ENCODE measurements at places on chromosomes 13 and 19.

DNA sequence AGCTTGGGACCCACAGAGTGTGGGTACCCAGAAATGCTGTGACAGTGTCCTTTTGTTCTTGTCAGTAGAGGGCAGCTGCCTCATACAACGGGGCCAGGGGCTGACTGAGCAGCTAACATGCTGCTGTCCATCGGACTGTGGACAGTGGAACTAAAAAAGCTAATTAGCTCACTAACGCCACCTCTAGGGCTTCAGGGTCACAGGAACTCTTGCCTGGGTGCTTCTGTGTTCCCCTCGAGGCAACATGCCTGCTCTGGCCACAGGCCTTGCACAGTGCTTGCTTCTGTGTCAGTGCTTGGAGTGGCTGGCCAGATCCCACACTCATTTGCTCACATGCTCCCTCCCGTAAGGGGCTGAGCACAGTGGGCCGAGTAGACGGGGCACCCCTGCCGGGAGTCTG, 377.0 kb downstream of the OLFM4 start:
- peak; percentile 49 for DNase-seq

DNA sequence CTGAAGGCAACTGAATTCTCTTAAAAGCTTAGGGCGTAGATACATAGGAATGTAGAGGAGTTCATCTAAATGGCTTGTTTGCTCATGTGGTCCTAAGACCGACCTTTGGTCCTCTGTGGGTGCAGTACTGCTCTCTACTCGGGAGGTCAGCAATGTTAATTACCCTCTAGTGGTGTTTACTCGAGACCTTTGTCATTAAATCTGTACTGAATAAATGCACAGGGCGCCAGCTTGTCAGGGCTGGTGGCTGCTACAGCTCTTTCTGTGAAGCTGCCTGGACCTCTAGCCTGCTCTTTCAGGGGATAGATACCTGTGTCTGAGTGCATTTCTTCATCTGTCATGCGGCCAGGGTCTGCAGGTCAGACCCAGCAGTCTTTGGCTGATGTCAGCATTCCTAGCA, 29.2 kb upstream of the MPHOSPH8 start:
- no peak for DNase-seq

DNA sequence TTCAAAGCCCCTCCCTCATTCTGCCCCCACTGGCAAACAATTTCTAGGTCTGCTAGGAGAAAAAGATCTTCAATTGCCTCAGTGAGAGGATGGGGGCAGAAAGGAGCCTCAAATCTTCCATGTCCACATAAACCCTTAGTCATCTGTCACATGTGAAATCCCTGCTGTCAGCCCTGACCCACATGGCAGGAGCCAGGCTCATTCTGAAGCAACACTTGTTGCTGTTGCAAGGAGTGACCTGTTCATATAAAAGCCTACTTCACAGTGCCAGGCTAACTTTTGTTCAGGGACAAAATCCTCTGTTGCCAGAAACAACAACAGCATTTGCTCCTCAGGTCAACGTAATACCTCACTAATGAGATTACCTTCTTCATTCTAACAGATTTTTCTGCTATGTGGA, 70.5 kb downstream of the IRS2 start:
- DNase-seq: no peak

DNA sequence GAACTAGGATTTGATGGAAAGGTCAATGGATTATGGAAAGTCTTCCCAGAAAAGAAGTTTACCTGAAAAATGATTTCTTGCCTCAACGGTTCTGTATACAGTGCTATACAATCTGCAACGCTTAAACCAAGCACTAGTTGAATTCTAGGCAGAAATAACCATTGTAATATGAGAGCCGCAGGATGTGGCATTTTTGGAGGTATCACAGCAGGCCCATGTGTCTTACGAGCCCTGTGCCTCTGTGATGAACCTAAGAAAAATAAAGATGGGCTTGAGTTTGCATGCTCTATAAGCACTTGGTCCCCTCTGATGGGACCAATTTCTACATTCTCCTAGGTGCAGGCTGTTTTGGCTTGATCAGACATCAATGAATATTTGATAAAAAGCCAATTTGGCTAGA, 78.7 kb upstream of the RFC3 start:
- no peak for DNase-seq

GRCh38 chr19:30666301-30666803, 294.2 kb downstream of the ZNF536 start:
- peak; percentile 25 for DNase-seq

GRCh38 chr13:67277581-67277980, 47.4 kb upstream of the PCDH9 start:
- no peak for DNase-seq

- peak; percentile 10 for DNase-seq
Measured at GRCh38 chr13:32381539-32381938, 46.4 kb downstream of the N4BP2L1 start.

DNA sequence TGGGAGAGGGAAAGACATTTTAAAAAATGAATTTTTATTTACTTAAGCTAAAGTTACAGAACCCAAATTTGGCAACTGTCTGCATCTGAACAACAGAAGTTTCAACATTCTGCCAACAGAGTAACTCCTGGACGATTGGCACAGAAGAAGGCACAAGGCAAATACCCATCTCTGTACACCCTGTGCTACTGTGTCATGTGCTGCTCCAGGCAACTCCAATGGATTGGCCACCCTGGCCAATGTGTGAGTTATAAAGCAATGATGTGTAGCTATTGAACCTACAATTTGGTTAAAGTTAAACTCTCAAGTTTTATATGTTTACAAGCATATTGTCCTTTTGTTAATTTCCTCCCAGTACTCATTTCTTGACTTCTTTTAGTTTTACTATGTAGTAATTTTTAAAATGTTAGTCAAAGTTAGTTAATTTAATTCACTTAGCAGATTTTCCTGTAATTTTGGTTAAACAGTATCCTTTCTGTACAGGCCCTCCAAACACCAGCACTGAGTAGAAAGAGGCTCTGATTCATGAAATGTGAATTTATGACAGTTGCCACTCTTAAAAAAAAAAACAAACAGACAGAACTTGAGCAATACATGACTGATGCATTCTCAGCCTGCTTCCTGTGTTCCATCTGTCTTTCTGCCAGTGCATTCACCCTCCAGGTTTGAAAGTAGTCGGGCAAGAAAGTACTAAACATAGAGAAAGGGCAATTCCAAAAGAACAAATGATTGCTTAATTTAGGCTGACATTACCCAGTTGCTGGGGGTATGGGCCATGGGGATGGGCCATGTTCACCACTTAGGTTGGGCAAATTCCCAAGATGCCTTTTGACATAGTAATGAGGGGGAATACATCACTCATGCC, 5.9 kb downstream of the STARD13 start:
- DNase-seq: no peak

DNA sequence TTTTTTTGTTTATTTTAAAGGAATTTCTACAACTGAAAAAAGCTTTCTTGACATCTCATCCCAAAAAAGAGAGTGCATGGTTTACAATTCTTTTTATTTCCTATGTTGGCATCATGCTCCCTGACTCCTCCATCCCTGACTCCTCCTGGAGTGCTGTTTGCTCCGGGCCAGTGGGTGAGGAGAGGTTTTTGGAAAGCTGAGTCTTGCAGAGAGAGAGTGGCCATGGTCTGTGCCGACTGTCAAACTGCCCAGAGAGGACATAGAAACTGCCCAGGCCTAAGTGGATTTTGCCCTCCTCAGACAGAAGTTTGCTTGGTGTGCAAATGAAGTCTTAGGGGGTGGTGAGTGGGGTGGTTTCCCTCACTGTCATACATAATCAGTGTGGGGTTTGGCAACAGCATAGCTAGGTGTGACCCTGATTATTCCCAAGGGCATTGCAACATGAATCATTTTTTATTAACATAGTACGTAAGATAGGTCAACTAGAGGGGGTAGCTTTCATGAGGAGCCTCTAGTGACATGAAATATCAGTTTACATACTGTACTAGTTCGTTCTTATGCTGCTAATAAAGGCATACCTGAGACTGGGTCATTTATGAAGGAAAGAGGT, 179.8 kb upstream of the UBL3 start:
- DNase-seq: no peak

- DNase-seq: peak; percentile 83
Measured at GRCh38 chr13:114077933-114078325, 54.5 kb downstream of the RASA3 start.

- no peak for DNase-seq
Measured at GRCh38 chr13:99905814-99906213, 65.8 kb downstream of the ZIC5 start.

DNA sequence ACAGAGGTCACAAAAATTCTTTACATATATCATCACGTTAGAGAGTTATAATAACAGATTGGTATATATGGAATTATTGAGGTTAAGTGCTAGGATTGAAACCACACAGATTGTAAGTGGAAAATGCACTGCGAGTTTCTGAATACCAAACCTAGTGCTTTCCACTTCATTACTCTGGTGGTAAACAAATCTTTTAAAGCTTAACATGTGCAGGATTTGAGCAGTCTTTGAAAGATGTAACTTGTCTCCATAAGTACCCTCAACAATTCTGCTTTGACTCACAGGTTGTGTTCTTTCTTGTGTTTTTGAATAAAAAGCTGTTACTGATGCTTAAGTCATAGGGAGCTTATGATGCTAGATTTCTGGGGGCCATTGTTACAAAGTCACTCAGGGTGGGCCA, 314.7 kb upstream of the DACH1 start:
- no peak for DNase-seq

- no peak for DNase-seq
Measured at GRCh38 chr13:113646376-113646775, 11.6 kb downstream of the ATP4B start.

GRCh38 chr19:47002106-47002766, 17.4 kb upstream of the NPAS1 start:
- DNase-seq: no peak

DNA sequence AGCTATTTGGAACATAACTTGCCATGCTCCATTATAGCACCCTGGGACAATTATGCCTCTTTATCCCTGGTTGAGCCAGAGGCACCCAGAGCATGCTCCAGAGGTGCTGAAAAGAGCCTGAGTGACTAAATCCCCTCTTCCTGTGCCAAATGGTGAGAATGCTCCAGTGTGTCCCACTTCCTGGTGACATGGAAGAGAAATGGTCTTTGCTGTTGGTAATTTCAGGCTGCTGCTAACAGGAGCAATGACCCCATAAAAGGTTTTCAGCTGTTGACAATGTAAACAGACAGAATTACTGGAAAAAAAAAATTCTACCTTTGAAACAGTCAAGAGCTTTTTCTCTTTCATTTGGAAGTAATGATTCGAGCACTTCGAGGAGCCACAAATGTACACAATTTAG, 341.8 kb downstream of the FGF9 start:
- DNase-seq: no peak

- peak; percentile 37 for DNase-seq
Measured at GRCh38 chr19:48934837-48935236, 1.3 kb downstream of the DHDH start.

- peak; percentile 88 for DNase-seq
Measured at GRCh38 chr19:531009-531752, 379 bp upstream of the CDC34 start.

- peak; percentile 76 for DNase-seq
Measured at GRCh38 chr19:12828494-12828893, 5.9 kb downstream of the RTBDN start.

GRCh38 chr19:6108721-6109633, 1.3 kb downstream of the RFX2 start:
- DNase-seq: no peak

DNA sequence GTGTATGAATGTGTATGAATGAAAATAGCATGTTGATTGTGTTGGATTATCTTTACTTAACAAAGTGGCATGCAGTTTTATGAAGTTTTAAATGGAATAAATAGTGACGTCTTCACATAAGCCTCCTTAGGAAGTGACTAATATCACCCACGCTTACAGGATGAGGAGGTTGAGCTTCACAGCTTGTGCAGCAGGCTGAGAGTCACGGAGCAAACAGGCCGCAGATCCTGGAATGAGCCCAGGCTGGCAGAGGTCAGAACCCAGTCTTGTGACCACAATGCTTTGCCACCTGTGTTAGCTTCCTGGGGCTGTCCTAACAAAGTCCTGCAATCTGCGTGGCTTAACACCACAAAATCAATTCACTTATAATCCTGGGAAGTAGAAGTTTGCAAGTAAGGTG, 20.8 kb downstream of the LAIR2 start:
- no peak for DNase-seq

DNA sequence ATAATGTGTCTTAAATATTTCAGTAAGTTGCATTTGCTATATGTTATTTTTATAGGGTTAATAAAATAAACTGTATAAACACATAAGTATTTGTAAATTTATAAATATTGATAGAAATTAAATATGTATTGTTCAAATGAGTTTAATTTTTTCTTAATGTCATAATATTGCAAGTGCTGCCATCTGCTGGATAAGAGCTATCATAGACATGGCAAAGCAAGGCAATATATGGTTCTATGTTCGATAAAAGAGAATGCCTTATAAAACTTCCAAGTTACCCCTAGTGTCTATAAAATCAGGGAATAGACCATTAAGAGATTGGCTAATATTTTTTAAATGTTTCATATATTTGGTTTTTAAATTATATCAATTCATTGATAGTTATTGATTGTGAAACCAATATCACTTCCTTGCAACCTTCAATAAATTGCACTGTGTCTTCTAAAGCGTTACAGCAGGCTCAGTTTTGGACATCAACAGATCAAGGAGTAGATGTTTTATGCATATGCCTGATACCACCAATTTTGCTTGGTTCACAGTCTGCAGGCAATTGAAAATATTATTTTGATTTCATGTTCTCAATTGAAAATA, 29.0 kb upstream of the SLITRK6 start:
- peak; percentile 16 for DNase-seq

GRCh38 chr13:41934994-41935393, 25.9 kb downstream of the VWA8 start:
- DNase-seq: no peak

- DNase-seq: no peak
Measured at GRCh38 chr13:91778123-91778522, 379.7 kb downstream of the GPC5 start.

GRCh38 chr19:4556597-4557127, 2.8 kb downstream of the SEMA6B start:
- no peak for DNase-seq

- no peak for DNase-seq
Measured at GRCh38 chr13:96960379-96960778, 33.9 kb downstream of the OXGR1 start.

GRCh38 chr13:100738176-100738855, 63.7 kb upstream of the TMTC4 start:
- DNase-seq: no peak

DNA sequence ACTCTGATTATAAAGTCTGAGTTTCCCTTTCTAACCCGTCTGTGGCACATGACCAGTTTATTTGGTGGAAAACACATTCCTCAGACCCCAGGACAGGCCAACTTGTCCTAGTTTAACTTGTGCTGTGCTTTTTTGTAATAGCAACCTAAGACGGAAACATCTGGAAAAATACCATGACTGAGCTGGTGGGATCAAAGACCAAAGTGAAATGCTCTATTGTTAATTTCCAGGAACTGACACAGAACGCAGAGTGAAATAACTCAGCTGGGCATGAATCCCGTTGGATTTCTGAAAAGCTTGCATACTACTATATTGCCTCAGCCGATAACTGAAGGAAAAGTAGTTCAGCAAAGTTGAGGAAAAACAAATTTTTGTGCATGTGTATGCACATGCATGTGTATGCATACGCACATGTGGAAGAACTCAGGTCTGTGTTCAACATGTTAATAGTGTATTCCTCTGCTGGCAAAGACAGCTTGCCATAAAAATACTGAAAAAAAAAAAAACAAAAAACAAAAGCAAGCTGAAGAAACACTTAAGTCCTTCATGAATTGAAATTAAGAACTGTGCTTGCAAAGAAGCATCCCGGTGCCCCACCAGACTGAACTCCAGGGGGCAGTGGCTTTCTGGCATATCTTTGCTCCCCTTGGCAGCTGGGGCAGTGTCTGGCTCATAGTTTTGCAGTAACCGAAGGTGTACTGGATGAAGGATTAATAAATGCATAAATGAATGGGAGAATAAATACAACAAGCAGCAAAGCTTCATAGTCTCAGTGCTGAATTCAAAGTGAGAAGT, 187.8 kb downstream of the LHFPL6 start:
- no peak for DNase-seq
